Activated T-cell treated with anti-CD3 and anti-CD28 coated beads for 48 hours (primary cell): ENCODE measurements at places on chromosomes 1 and 21.

GRCh38 chr1:246544001-246544400 lies 22.1 kb downstream of the TFB2M start:
- DNase-seq = no peak

- no peak for DNase-seq
Measured at GRCh38 chr1:197737916-197738315, 37.4 kb downstream of the DENND1B start.

GRCh38 chr1:12387641-12388040 lies 157.8 kb downstream of the VPS13D start:
- DNase-seq = no peak

- DNase-seq = no peak
Measured at GRCh38 chr1:38328278-38329035, 281.9 kb upstream of the POU3F1 start.

DNA sequence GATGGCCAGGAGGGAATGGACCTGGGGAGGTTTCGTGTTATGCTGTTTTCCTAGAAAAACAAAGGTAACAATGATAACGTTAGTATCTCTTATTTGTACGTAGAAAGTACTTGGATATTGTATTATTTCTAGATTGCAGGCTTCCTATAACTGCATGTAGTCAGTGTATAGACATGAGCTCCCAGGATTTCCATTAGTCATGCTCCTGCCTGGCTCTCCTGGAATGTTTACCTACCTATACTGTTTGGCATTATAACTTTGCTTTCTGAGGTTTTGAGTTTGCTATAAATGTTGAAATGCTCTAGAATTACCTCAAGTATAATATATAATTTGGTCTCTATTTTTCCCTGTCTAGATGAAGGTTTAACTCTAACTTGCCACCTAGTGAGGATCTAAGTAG lies 66.1 kb downstream of the TTC3 start:
- DNase-seq = no peak

DNA sequence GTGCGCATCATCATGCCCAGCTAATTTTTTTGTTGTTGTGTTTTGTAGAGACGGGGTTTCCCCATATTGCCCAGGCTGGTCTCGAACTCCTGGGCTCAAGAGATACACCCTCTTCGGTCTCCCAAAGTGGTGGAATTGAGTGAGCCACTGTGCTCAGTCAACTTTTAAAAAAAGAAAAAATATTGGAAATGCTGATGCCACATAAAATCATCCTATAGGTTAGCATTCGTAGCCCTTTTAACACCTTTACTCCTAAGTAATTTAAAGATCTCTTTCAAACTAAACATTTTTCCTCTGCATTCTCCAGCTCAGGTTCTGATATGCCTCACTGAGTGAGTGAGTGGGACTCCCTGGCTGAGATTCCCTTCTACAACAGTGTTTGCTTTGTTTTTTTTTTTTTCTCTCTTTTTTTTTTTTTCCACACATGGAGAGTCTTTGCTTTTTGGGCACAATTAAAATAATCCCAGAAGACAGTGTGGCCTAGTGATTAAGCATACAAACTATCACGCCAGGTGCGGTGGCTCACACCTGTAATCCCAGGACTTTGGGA lies 74.0 kb downstream of the LPGAT1 start:
- no peak for DNase-seq

- peak; percentile 45 for DNase-seq
Measured at GRCh38 chr1:153985341-153985912, 712 bp downstream of the RAB13 start.

DNA sequence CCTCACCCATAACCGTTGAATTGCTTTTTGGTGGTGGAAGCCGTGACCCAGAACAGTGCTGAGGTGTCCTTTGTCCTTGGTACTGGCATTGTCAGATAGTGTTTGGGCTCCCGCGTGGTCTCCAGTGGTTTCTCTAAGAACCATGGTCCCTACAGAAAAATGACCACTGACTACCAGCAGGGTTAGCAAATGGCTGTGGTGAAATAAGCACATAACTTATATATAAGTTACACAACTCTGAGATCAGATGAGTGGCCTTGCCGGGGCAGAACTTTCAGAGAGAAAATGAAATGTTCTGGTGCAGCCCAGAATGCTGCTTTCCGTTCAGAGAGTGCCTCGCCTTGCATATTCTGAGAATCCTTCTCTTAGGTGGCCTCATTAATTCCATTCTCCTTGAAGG lies 5.0 kb downstream of the SLC37A1 start:
- DNase-seq = no peak

GRCh38 chr1:228751360-228752098 lies 16.2 kb downstream of the RHOU start:
- no peak for DNase-seq

- DNase-seq = no peak
Measured at GRCh38 chr1:196361112-196361714, 247.0 kb downstream of the KCNT2 start.

- DNase-seq = no peak
Measured at GRCh38 chr1:86114816-86115400, 41.7 kb downstream of the COL24A1 start.

DNA sequence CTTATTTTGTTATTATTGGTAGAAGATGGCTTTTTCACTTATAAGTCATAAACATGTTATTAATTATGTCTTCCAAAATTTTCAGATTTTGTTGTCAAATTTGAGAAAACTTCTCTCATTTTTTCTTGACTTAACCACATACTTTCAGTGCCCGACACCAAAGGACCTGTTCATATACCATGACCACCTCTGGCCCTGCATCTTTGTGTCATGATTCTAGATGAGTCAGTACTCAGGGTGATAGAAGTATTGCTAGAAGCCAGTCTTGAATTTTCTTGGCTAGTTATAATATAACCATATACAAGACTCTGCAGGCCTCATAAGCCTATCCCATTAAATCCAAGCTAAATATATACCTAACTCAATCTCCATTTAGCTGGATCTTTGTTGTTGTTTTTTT lies 35.4 kb upstream of the DPH5 start:
- no peak for DNase-seq

DNA sequence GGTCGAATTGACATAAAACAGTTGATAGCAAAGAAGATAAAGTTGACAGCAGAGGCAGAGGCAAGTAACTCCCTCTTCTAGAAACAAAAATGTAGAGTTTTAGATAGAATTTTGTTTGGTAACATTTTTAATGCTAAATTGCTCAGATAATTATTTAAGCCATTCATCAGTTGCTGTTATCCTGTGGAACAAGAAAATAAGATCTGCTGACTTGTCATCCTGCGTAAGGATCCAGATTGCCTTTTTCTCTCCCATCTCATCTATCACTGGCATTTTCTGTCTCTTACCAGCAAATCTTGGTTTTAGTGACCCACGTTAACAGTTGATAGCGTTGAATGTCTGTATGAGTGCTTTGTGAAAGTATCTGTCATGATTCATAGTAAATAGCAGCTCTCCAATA lies 29.8 kb downstream of the SOAT1 start:
- no peak for DNase-seq

GRCh38 chr1:209302779-209303568 lies 280.5 kb upstream of the CAMK1G start:
- no peak for DNase-seq

GRCh38 chr1:28159680-28160079 lies 16.8 kb downstream of the PTAFR start:
- no peak for DNase-seq

DNA sequence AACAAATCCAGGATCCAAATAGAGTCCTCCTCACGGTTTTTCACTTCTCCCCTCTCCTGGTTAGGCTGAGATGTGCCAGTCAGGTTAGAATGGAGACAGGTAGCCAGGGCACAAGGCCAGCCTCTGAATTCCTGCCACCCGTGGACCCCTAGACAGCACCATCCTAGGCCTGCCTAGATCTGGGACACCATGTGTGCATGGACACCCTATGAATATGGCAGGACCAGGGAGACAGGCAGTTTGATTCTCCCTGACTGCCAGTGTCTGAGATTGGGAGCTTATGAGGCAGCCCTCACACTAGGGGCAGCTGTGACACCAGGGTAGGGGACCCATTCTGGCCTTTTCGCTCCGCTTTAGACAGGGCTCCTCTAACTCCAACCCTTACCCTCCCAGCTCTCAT lies 7.5 kb downstream of the AVPR1B start:
- DNase-seq = no peak

- DNase-seq = peak; percentile 29
Measured at GRCh38 chr1:152013664-152014237, 20.1 kb upstream of the S100A10 start.

DNA sequence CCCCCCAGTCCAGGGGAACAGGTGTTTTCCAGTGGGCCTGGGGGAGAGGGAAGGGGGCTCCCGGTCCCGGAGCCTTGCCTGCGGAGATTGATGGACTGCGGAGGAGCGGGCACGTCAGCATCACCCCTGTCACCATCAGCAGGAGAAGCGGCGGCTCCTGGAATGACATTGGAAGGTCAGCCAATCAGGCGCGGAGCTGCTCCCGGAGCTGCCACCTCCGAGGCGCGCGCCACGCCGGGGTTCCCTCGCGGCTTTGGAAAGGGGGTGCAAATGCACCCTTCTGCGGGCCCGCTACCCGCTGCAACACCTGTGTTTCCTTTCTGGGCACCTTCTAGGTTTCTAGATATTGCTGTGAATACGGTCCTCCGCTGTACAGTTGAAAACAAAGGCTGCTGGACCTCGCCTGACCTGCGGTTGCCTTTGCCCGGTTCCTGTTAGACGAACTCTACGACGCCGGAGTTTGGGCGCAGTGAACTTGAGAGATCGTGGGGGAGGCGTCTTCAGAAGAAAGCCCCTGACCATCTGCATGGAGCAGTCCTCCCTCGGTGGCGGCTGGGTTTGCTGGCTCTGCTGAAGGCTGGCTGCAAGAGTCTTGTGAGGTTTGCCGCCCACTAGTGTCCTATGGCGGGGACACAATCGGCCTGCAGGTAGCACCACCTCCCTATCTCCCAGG lies 5.3 kb downstream of the DSCAM start:
- no peak for DNase-seq

DNA sequence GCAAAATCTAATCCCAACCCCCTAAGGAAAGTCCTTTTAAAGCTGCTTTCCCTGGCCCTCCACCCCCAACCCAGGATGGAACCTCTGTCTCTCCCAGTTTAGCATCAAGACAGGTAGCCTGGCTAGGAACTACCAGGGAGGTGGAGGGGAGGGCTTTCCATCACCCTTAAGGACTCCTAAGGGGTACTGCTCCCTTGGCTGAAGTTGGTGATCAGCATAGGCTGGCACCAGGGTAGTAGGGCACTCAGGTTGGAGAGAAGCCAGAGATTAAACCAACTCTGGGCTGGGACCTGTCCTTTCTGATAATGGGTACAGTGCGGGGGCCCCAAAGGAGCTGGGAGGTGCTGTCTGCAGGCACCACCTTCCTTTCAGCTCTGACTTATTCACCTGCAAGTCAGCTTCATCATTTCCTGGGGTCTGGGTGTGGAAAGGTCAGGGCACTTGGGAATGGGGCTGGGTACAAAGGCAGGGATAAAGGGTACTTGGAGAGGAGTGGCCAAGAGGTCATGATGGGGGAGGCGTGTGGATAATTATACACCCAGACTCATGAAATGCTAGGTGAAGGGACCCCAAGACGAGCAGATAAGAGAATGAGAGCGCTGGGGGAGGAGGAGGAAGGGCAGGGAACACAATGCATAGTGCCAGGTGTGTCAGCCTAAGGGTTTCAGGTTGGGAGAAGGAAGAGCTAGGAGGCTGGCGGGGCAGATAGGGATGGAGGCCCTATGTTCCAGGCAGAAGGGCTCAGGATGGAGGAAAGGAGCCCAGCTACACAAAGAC lies 1.2 kb downstream of the ARHGEF2 start:
- no peak for DNase-seq

GRCh38 chr1:171727778-171728177 lies 14.1 kb downstream of the VAMP4 start:
- DNase-seq = no peak

GRCh38 chr1:177830531-177831135 lies 139.2 kb downstream of the SEC16B start:
- no peak for DNase-seq

- DNase-seq = no peak
Measured at GRCh38 chr1:158145173-158145719, 35.4 kb upstream of the CD1D start.

DNA sequence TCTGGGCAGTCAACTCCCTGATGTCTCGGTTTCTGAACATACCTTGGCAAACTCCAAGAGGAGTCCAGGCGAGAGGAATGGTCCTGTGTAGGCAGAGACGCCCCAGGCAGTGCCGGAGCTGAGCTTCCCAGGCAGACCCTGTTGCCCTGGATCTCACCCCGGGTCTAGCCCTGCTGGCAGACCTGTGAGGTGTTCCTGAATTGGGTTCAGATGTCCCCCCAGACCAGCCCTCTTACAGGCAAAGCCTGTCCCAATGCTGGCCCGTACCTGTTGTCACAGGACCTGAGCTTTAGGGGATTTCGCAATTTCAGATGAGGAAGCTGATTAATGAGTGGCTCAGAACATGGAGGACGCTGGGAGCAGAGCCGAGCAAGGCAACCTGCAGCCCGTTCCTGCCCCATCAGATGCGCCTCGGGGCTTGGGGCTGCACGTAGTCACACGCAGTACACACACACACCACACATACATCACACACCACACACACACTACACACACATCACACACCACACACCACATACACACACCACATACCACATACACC lies 38.5 kb upstream of the PDE9A start:
- DNase-seq = peak; percentile 44

DNA sequence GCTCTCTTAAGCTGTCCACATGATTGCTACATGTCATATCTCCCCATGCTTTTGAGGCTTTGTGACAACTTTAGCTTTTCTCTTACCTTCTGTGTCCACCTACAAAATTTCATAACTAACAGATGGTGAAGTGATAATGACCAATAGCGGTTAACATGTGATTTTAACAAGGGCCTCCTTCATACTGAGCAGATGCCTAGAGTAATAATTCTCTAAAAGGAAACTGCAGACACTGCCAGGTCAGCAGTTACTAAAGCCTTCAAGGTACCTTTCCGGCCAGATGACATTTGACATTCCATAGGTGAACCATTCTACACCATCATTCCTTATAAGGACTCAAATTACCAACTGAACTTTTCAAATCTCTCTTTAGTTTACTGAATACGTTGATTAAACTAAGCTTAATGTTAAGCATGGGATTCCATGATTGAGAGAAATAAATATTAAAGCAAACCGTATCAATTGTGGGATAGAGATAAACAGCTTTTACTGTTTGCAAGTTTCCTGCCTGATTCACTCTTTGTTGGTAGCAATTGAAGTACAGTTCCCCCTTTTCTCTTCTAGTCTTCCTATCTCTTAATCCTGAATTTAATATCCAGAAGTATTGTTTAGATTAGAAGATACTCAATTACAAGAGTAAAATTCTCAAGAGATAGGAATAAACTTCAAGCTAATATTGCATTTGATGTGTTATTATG lies 205.1 kb downstream of the PLA2G4A start:
- DNase-seq = no peak

DNA sequence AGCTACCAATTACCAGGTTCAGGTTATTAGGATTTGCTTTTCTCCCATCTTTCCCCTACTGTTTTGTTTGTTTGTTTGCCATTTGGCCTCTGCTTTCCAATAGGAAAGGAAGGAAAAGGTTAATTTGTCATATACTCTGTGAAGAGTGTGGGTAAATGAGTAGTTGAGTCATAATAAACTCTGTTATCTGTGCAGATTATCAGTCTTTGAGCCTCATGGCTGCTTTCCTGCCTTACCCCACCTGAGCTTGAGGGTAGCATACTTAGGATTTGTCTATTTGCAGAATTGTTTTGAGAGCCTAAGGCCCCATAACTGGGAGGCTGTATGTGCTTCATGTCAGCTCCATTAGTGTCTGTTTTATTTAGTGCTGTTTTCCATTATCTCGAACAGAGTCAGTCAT lies 32.9 kb upstream of the SNX27 start:
- no peak for DNase-seq

- DNase-seq = no peak
Measured at GRCh38 chr1:157237522-157237921, 99.3 kb upstream of the ETV3 start.
